ENCODE measurements at places on chromosomes 6 and 20.

- no peak for DNase-seq
Measured at GRCh38 chr6:117352466-117353081, 73.2 kb downstream of the ROS1 start.

DNA sequence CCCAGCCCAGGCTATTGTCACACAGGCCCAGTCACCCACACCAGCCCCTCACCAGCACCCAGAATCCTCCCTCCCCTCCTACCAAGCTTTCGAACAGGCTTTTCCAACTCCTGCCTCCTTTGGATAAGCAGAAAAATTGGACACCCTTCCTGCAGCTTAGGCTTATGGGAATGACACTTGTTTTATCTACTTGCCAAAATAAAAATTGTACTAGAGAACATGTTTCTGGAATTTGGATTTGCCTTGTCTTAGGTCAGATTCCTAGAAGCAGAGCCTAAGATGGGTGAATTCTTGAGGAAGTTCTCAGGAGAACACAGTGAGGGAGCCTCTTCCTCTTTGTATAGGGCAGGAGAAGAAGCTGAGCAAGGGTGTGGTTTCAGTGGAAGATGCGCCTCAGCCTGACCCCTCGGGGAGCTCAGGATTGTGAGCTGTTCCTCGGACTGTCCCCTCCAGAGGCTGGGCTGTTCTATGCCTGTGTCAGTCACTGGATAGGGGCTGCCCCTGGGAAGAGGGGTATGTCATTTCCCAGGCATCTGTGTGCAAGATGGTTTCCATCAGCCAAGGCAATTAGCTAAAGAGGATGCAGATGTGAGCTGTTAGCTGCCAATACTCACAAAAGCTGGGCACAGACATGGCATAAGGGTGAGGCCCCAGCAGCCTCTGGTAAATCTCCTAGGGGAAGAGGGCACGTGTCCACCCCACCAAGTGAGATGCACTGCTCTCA lies 33.9 kb downstream of the ITPR3 start:
- no peak for DNase-seq

- no peak for DNase-seq
Measured at GRCh38 chr6:97717086-97717485, 434.1 kb upstream of the MMS22L start.

GRCh38 chr6:33278810-33279209 lies 1.9 kb downstream of the B3GALT4 start:
- DNase-seq, result no peak

GRCh38 chr6:102774326-102774725 lies 1380.8 kb downstream of the GRIK2 start:
- no peak for DNase-seq

DNA sequence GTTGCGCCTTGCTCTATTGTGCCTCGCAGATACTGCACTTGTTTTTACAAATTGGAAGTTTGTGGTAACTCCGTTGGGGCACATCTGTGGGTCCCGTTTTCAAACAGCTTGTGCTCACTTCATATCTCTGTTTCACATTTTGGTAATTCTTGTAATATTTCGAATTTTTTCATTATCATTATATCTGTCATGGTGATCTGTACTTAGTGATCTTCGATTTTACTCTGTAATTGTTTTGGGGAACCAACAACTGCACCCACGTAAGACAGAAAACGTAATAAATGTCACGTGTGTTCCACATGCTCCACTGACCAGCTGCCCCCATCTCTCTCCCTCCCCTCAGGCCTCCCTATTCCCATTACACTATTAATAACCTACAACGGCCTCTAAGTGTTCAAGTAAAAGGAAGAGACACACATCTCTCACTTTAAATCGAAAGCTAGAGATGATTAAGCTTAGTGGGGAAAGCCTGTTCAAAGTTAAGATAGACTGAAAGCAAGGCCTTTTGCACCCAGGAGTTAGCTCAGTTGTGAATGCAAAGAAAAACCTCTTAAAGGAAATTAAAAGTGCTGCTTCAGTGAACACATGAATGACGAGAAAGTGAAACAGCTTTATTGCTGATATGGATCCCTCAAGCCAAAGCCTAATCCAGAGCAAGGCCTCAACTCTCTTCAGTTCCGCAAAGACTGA lies 26.9 kb downstream of the TTLL2 start:
- DNase-seq, result no peak

DNA sequence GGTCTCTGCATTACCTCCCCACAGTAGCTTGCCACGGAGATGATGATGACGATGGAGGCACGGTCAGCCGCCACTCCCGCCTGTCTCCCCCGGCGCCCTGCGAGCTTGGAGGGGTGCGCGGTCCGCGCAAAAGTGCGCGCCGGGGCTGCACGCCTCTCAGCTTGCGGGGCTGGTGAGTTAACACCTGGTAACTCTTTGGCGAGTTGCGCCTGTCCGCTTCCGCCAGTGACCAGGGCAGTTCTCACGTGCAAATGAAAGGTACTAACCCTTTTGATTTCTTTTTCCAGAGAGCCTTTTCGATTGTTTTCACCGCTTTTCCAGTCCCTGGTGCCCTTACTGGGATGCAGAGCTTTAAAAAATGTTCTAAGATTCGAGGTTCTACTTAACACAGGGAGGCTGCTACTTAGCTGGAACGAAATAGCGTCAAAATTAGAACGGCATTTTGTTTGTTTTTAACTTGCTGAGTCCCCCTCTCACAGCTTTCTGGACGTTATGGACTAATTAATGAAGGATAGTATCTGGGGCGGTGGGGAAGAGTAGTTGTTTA lies 6.2 kb downstream of the GRIK2 start:
- no peak for DNase-seq

GRCh38 chr6:89299466-89299850 lies 15.6 kb downstream of the GABRR2 start:
- no peak for DNase-seq

DNA sequence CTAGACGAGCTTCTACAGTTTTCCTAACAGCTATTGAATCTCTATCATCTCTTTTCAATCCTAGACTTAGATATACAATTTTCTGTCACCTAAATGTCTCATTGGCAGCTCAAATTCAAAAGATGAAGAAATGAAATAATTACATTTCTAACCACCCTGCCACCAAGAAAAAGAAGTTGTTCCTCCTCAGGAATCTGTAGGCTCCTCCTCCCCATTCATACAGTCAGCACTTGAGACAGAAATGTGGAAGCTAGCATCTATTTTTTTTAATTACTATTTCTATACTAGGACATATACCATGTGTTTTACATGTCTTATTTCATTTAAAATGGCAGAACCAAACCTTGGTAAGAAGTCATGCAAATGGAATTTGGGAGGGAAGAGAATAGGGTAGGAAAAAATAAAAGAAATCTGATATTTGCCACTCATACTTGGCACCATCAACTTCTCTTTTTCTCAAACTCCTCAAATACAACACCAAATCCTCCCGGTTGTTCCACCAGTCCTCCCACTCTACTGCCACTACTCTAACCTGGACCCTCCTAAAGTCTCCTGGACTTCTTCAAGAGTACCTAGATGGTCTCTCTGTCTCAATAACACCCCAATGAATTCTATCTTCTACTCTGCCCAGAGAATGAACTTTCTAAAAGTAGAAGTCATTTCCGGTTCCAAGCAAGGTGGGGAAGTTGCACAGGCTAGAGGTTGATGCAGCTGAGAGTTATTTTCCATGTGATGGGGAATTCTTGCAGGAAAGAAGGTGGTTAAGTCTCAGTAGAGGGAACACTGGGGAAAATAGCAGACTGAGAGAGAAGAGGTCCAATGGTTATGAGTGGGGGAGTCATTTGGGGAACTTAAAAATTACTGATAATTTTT lies 54.1 kb downstream of the ATXN1 start:
- DNase-seq, result no peak

DNA sequence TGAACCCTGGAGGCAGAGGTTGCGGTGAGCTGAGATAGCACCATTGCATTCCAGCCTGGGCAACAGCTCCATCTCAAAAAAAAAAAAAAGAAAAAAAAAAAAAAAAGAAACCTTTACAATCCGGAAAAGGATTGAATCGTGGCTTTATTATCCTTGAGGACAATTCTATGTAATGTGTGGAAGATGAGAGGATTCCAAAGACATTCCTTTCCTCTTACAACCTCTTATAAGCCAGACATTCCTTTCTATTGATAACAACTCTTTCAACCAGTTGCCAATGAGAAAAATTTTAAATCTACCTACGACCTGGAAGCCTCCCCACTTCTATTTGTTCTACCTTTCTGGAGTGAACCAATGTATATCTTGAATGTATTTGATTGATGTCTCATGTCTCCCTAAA lies 91.2 kb upstream of the EEF1E1 start:
- no peak for DNase-seq

DNA sequence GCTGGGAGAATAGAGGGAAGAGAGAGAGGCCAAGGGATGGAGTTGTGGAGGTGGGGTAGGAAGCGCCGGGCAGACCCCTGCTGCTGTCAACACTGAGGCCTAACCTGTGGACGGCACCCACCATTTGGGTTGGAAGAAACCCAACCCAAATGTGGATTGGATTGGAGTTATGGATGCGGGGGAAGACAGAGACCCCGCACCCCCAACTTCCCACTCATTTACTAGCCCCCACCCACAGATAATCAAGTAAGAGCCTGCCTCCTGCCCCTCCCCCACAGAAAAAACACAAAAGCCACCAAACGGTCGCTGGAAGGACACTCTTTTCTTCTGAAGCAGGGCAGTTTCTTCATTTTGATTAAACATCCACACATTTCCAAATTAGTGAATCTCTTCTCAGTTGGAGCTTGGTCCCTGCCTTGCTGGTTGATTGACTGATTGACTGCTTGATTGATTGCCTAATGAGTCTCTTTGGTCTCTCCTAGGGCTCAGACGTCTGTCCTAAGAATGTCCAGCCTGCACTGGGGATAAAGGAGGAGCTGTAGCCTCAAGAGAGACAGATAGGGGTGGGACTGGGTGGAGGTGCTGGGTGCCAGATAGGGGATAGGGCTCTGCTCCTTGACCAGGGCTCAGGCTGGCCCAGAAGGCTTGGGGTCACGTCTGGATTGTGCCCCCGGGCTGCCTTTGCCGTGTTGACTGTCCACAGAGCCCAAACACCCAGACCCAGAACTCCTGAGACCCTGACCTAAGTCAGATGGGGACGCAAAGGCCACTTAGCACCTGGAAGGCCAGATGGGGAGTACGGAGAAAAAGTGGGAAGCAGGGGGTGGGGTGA lies 74.9 kb upstream of the FOXP4 start:
- DNase-seq, result no peak

DNA sequence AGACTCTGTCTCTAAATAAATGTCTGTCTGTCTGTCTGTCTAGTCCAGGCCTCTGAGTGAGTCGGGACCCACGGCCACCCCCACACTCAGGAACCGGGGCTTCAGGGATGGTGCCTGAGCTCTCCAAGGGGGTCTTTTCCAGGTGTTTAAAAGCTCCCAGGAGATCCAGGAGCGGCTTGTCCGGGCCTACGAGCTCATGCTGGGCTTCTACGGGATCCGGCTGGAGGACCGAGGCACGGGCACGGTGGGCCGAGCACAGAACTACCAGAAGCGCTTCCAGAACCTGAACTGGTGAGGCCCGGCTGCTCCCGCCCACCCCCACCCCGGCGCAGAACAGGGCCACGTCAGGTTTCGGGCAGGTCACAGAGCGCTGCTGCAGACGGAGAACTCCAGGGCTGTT lies 5.5 kb upstream of the COL9A3 start:
- DNase-seq, result no peak

DNA sequence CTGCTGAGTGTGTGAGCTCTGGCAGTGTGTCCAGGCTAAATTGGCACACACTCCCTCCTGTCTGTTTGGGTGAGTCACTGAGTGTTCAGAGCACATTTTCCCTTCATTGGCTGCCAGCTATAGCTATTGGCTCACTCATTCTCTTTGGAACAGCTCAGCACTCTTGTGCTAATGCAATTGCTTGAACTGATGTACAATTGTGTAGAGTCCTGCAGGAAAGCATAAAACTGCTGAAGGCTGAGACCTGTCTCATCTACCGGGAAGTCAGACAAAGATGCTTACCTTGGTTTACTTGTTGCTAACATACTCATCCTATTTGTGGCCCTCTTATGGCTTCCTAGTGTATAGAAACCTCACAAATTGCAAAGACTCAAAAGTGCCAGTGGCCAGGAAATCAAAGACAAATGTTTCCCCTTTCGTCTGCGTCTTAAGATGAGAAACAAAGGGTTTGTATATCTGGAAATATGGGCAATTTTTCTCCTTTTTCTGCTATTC lies 351.0 kb downstream of the BCKDHB start:
- DNase-seq, result no peak

- DNase-seq, result no peak
Measured at GRCh38 chr20:61860260-61860987, 205.3 kb downstream of the TAF4 start.

- DNase-seq, result no peak
Measured at GRCh38 chr20:44533928-44534327, 12.1 kb upstream of the SERINC3 start.

DNA sequence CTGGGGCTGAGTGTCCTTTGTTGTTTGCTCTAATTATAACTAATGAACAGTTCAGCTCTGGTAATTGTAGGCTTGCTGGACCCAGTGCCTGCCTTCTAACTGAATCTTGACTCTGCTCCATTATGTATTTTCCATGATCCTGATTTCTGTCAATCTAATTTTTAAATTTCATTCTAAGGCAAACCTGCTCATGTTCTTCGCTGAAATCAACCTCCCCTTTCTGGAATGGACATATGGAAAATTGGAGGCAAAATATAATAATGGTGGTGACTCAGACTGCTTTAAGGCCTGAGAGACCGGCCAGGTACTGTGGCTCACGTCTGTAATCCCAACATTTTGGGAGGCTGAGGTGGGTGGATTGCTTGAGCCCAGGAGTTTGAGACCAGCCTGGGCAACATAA lies 182.7 kb upstream of the AKAP12 start:
- no peak for DNase-seq

DNA sequence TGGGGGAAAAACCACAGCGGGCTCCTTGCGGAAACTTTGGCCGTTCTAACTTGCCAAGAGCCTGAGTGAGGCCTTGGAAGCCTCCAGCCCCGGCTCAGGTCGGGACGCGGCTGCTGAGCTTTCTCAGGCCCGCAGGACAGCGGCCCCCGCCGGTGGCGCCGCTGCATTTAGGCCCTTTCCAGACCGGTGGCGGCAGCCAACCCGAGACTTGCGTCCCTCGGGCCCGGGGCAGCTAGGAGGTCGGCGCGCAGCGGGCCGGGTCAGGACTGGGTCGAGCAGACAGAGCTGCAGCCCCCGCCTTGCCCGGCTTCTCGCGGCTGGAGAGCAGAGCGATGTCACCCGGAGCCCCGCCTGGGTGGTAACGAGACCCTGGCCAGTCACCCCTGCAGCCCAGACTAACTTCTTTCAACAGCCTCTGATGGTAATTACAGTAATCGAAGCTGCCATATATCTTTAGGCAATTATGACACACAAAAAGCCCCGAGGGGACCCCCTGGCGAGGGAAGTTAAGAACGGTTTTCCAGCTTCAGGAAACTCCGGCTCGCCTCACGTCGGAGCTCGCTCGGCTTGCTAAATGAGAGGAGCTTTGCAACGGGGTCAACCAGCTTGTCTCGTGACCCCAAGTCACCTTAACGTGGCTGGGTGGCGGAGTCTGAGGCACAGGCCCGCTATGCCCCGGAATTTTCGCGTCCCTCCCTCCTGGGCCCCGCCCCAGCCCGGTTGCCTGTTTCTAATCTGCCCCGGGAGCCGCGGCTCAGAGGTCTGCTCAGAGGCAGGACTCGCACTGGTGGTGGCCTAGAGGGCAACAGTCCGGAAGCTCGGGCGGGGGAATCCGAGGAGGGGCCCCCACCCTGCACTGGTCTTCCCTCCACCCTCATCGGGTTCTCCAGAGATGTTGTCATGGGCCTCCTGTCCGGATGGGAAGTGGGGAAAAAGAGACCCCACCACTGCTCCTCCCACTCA lies 3.0 kb downstream of the NR2E1 start:
- no peak for DNase-seq

Measured in left renal pelvis (tissue), 4 donors.